H4 (cell line): ENCODE measurements at places on chromosomes 6 and 20.
A peak's percentile ranks its signal among the peaks of the same experiment; 100 is the strongest.

DNA sequence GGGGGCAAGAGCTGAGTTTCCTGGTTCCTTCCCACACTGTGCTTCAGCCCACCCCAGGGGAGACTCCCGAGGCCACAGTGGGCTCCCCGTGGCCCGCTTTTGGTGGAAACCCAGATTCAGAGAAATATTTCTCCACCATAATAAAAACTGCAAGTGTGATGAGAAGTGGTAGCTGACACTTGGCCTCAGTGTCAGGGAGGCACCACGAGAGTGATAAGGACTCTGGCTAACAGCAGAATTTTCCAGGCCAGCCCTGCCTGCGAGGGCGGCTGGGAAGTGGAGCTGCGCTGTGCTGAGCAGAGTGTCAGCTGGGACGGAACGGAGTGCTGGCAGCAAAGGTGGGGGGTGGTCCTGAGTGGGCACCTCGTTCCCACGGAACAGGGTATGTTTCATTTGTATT is 22.5 kb downstream of the SPATA2 start:
- DNase-seq: no peak

DNA sequence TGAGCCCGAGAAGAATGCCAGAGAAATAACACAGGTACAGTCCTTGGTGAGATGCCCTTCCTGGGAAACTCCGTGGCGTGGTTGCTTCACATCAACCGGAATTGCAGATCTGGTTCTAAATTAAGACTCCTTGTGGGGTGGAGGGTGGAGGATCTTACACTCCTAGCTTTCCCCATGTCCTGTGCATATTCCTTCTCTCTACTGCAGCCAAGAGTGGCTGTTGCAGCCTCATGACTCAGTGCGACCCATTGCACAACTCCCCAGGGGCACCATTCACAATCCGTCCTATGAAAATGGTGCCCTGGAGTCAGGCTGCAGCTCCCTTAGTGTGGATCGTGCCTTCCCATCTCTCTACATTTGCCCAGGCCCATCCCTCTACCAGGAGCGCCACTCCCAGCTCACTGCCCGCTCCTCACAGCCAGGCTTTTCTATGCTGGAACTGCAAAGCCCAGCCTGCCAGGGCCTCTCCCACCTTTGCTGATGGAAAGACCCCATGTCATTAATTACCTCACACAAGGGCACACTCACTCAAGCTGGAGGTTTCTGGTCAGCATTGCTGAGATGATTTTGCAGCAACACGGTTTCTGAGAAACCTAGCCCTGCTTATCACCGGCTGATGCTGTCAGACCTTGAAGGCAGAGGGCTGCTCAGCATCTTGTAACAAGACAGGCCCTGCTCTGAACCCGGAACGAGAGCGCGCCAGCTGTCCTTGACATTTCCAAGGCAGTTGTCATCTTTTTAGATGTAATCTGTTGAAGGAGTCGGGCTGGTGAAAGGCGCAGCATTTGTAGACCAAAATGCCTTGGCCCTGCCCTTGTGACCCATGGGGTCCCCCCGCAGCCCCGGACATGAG is 39.7 kb downstream of the SIRPA start:
- DNase-seq: no peak

- DNase-seq: no peak
Observed at GRCh38 chr6:132368916-132369481, 32.3 kb downstream of the MOXD1 start.

GRCh38 chr6:149331871-149332270 is 14.4 kb downstream of the TAB2 start:
- DNase-seq: no peak

GRCh38 chr20:25017257-25017803 is 24.8 kb upstream of the APMAP start:
- no peak for DNase-seq

GRCh38 chr20:43583982-43584432 is 6.7 kb upstream of the IFT52 start:
- DNase-seq: peak; percentile 78

- DNase-seq: no peak
Observed at GRCh38 chr6:21668795-21669194, 75.2 kb downstream of the SOX4 start.

DNA sequence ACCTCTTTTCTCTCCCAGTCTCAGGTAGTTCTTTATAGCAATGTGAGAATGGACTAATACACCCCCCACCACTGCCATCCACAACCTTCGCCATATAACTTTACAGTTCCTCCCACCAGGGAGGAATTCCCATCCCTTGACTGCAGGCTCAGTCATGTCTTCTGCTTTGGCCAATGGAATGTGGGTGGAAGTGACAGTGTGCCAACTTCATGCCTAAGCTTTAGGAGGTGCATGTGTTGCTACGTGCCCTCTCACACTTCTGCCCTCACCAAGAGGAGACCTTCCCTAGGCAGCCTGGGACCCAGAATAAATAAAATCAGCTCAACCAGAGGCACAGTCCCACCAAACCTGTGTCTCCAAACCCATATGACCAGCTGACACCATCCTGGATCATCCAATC is 33.0 kb upstream of the LRRN4 start:
- no peak for DNase-seq

DNA sequence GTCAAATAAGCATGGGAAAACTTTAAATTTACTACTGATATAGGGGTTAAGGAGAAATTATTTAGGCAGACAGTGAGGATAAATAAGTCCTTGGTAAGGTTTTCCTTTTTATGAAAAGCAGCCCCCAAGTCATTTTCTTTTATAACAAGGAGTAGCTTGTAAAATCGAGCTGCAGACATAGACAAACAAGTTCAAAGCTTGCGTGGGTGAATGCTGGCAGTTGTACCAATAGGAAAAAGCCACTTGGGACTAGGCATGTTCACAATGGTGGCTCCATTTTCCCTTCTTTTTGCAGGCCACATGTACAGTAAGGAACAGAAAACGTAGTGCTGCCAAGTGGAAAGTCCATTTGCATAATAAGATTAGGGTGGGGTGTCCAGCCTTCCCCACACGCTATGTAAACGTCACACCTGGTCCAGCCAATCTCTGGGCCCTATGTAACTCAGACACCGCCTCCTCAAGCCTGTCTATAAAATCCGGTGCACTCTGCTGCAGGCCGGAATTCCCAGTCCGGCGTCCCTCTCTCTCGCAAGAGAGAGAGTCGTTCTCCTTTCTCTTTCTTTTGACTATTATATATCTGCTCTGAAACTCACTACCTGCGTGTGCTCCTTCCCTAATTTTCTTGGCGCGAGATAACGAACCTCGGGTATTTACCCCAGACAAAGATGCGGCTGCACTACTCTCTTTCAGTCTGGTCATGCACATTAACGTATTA is 217.1 kb upstream of the MAN1A1 start:
- no peak for DNase-seq

GRCh38 chr20:32624687-32625345 is 39.7 kb upstream of the NOL4L start:
- no peak for DNase-seq

DNA sequence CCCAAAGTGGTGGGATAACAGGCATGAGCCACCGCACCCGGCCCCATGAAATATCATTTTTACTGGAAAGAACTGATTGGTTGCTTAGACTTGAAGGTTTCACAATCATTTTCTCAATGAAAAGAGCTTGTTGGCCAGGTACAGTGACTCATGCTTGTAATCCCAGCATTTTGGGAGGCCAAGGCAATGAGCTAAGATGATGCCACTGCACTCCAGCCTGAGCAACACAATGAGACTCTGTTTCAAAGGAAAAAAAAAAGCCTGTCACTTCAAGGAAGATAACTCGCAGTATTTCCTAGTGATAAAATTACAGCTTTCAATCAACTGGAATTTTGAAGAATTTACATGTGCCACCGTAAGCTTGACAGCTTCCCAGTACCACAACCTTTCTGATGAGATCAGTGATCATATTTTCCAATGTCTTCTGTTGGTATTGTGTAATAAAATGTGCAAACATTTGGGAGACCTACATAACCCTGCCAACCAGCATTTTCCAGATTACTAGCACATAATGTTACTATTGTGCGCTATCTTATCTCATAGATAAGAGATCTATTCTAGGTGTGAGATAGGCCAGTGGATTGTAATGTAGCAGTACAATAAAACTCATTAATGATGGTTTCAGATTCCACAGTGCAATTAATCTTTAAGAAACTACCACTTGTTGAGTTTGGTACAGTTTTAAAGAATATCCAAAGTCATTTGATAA is 7.2 kb downstream of the PNLDC1 start:
- no peak for DNase-seq

- DNase-seq: no peak
Observed at GRCh38 chr6:149651056-149651455, 2.5 kb upstream of the KATNA1 start.

DNA sequence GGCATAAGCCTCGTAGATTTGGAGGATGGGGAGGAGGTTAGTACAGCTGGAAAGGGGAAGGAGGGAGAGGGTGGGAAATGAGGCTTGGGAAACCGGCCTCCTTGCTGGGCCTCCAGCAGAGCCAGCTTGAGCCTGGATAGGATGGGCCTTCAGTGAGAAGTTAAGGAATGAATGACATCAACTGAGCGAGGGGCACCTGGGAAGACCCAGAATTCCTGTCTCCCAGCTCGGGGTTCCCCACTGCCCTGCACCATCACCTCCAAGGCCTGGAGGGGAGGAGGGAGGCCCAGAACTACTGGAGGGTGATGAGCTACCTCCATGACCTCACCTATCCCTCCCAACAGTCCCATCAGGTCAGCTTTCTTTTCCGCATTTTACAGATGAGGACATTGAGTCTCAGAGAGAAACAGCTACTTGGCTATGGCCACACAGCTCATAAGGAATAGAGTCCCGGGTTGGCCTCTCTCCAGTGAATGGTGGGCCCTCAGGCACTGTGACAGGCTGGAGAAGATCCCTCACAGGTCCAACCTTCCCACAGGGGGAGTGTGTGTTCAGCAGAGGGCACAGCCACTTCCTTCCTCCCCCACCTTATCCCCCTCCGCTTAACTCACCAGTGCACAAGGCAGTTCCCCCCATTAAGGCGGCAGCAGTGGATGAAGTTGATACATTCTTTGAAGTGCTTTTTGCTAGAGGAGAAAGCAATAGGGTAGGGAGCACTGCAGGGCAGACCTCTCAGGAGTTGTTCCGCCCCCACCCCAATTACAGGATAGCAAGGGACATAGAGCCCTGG is 6.8 kb downstream of the DUSP15 start:
- no peak for DNase-seq

GRCh38 chr6:144019929-144020328 is 11.9 kb upstream of the PLAGL1 start:
- DNase-seq: no peak

- DNase-seq: no peak
Observed at GRCh38 chr20:48794360-48794759, 33.4 kb downstream of the PREX1 start.
